Activated CD8-positive, alpha-beta memory T cell treated with anti-CD3 and anti-CD28 coated beads, Interleukin-2, amount 50 U/mL, for 4 hours (primary cell): ENCODE measurements at places on chromosomes 11 and 22.

DNA sequence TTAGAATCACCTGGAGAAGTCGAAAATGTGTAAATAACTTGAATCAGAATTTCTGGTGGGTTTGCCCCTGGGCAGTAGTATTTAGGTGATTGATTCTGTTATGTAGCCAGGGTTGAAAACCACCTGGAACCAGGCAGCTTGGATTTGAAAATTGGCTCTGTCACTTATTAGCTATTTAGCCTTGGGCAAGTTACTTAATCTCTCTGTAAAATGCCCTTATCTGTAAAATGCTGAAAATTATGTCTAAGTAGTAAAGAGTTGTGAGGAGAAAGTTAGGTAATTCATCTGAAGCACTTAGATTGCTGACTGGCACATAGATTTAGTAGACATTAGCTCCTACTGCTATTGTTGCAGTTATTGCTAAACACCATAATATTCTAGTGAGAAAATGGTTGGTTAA, 49.3 kb downstream of the PPME1 start:
- DNase-seq, result no peak

DNA sequence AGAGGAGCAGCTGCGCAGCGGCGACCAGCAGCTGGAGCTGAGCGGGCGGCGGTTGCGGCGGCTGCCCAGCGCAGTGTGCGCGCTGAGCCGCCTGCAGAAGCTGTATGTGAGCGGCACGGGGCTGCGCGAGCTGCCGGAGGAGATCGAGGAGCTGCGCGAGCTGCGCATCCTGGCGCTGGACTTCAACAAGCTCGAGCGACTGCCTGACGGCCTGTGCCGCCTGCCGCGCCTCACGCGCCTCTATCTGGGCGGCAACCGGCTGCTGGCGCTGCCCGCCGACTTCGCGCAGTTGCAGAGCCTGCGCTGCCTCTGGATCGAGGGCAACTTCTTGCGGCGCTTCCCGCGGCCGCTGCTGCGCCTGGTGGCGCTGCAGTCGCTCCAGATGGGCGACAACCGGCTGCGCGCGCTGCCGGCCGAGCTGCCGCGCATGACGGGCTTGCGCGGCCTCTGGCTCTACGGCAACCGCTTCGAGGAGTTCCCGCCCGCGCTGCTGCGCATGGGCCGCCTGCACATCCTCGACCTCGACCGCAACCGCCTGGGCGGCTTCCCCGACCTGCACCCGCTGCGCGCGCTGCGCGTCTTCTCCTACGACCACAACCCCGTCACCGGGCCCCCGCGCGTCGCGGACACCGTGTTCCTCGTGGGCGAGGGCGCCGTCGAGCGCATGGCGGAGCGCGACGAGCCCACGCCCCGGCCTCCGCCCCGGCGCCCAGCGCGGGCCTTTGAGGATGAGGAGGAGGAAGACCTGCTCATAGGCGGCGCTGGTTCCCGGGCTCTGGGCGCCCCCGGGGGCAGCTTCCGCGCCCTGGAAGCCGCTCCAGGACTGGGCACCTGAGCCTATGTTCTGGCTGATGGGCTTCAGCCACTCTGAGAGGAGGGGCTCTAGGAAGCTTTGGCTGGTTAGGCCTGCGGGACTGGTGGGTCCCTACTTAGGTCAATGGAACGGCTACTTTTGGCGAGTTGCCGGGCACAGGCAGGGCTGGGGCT, 787 bp downstream of the LRRC10B start:
- DNase-seq, result peak; percentile 34

- DNase-seq, result no peak
Observed at GRCh38 chr22:40383905-40384304, 13.5 kb downstream of the SGSM3 start.

- DNase-seq, result no peak
Observed at GRCh38 chr11:93756748-93757147, 15.3 kb downstream of the C11orf54 start.

- no peak for DNase-seq
Observed at GRCh38 chr11:63563201-63564055, at the start of gene PLAAT2. TSS of gene PLAAT2 (minus strand) at chr11:63563379. CDS start at chr11:63563324, 55 bp downstream.

DNA sequence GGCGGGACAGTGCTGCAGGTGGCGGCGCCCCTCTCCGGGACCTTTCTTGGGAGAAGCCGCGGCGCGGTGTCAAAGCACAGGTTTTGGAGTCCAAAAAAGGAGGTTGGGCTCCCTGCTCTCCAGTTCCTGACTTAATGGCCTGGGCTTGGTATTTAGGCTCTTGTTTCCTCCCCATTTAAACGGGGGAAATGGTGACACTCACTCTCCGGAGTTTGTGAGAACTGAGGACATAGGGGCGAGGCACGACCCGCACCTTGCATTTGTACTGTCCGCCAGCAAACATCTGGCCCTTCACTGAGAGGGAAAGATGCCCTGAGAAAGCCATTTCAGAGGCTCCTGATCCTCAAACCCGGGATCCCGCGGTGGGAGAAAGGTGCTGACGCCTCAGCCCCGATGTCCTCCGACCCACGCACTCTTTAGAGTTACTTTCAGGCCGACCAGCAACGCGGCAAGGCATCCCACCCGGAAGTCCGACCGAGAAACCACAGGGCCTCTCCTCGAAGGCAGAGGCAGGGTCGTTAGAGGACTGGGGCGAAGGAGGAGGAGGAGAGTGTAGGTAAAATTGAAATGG, 2.9 kb upstream of the WDR74 start:
- DNase-seq, result peak; percentile 36

DNA sequence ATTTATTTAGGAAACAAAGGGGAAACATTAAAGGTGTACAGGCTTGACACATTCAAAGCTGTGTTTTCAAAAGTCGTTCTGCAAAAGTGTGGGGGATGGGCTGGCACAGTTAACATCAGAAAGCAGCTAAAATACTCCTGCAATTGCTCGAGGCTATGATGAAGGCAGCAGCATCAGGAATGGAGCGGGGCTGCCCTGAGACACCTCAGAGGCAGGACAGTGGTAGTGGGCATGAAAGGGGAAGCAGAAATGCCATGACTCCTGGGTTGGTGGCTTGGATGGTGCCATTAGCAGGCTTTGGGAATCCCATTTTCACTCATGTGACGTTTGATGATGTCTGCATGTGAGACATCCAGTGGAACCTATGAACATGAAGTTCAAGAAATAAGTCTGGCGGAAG, 646 bp downstream of the NCAPD3 start:
- DNase-seq, result no peak

DNA sequence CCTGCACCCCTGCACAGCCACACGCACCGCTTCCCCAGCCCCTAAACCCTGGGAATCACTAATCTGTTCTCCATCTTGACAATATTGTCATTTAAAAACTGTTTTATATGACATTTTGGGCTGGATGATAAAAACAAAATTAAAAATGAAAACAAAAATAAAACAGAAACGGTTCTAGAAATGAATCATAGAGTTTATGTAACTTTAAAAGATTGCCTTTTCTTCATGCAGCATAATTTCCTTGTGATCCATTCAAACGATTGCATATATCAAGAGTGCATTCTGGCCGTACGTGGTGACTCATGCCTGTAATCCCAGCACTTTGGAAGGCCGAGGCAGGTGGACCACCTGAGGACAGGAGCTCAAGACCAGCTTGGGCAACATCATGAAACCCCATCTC, 6.6 kb upstream of the FAM118A start:
- DNase-seq, result no peak

DNA sequence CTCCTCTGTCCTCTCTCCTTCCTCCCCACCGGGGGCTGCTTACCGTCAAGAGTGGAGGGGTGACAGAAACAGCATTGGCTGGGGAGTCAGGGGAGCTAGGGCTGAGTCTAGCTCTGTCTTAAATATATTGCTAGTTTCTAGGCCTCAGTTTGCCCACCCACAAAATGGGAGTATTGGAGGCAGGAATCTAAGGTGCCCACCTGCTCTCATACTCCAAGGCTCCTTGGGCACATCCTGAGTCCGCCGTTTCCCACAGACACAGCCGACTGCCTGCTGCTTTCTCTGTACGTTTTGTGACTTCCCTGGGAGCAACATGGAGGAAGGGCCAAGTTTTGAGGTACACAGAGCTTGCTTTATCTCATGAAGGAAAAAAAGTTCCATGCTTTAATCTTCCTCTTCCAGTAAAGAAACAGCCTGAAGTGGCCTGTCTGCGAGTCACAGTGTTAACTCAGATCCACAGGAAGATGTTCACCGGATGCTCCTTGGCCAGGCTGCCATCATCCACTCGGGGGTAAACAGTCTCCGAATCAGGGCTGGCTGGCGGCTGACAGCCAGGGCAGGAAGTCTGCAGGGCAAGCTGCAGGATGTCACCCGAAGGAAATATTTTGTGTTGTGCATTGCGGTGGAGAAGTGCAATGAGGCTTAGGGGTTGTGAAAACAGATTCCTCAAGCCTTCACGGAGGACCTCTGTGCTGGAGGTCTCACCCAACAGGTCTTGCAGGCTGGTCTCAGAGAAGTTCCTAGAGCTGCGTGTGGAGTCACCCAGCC, 11.0 kb upstream of the CERK start:
- peak; percentile 50 for DNase-seq

- no peak for DNase-seq
Observed at GRCh38 chr11:69497221-69497787, 15.8 kb downstream of the LINC01488 start.

DNA sequence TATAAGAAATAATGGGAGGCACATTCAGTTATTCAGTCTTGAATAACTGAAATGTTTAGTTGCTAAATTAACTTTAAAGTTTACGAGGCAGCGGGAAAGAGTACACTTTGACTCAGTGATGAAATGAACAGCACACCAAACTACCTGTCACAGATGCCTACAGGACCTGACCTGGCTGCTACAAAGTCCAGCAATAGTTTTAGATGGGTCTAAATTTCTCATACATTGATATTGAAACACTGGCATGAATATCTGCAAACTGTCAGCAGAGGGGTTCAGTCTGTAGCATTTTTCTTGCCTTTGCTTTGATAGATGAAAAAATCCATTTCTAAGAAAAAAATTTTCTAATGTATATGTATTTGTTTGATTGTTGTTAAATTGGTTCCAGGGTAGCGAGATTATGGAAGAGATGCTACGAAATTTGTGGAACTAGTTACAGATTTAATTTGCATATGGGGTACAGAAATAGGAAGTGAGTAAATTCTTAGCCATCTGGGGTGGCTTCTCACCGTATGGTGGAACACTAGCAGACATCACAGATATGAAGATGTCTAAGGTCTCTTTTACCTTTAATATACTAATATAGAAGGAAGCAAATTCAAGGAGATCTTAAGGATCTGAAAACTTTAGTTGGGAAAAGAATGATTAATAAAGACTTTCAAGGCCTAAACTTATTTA, 20.8 kb upstream of the GAB2 start:
- DNase-seq, result no peak

- no peak for DNase-seq
Observed at GRCh38 chr11:102971766-102972165, 16.2 kb upstream of the MMP13 start.

DNA sequence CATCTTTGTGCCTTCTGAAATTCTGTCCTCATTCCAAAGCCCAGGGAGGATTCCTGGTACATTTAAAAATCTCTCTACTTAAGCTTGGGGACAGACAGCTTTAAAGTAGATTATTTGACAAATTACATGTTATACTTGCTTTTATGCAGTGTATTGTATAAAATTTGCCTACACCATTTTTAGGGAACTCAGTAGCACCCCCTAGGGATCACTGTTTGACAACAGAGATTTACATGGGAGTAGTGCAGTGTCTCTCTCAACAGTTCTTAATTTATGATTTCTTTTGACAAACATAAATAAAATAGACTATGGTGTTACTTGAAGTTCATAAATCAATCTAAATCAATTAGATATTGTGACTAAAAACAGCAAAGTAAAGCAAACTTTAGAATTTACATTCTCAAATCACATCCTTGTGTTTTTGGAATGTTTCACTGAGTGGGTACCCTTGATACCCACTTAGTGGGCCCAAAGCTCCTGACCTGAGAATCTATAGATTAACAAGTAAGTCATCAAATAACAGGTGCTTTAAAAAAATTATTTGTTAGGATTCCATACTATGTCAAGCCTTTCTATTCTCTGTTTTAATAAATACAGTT, 428.8 kb downstream of the DYNC2H1 start:
- no peak for DNase-seq

- DNase-seq, result no peak
Observed at GRCh38 chr11:95993438-95994298, 69.8 kb upstream of the MTMR2 start.

DNA sequence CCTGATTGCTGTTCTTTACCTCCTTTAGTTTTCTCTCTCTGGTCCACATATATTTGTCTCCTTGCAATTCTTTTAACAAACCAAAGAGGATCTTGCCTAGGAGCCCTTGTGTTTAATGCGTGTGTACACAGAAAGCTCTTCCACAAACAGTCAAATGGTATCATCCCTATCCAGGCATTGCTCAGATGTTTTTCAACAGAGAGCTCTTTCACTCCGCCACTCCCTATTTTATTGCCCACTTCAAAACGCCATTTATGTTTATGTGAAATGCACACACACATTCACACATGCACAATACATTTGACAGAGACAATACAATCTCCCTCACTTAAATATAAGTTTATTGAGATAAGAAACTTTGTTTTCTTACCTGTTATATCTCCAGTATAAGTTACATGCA, 4.7 kb downstream of the OR5AP2 start:
- DNase-seq, result no peak

DNA sequence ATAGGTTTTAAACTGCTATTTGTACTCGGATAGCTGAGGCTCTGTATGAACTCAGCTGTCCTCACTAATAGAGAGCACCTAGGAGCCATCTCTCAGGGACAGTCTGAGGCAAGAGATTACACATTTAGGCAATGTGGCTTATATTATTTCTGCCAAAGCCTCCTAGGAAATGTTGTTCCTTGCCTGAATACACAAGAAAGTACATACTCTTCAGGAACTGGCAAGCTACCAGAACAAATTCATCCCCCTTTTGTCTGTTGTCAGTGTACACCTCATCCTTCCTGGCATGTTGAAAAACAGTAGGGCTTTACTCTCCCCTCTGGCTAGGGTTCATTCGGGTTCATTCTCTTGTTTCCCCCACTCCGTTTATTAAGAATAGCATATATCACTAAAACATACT, 615.9 kb upstream of the FAT3 start:
- no peak for DNase-seq

DNA sequence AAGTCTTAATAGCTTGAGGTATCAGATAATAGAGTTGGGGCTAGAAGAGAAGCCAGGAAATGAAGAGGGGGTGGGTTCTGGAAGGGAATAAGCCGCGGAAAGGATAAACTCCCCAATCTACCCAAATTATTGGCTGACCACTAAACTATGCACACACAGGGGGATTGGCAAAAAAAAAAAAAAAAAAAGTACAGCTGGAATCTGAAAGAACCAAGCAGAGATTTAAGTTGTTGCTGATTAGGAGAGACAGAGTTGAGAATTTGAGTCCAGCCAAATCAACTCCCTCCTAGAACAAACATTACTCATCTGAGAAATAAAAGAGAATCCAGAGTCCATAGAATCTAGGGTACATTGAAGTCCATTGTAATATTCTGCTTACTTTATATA, 134.9 kb downstream of the CCDC81 start:
- DNase-seq, result no peak

- no peak for DNase-seq
Observed at GRCh38 chr11:129779342-129779741, 36.3 kb upstream of the TMEM45B start.
